ENCODE measurements at places on chromosomes 2 and 18.

- DNase-seq = no peak
These were observed 151.7 kb upstream of the ZNF521 start for GRCh38 chr18:25503567-25504081.

DNA sequence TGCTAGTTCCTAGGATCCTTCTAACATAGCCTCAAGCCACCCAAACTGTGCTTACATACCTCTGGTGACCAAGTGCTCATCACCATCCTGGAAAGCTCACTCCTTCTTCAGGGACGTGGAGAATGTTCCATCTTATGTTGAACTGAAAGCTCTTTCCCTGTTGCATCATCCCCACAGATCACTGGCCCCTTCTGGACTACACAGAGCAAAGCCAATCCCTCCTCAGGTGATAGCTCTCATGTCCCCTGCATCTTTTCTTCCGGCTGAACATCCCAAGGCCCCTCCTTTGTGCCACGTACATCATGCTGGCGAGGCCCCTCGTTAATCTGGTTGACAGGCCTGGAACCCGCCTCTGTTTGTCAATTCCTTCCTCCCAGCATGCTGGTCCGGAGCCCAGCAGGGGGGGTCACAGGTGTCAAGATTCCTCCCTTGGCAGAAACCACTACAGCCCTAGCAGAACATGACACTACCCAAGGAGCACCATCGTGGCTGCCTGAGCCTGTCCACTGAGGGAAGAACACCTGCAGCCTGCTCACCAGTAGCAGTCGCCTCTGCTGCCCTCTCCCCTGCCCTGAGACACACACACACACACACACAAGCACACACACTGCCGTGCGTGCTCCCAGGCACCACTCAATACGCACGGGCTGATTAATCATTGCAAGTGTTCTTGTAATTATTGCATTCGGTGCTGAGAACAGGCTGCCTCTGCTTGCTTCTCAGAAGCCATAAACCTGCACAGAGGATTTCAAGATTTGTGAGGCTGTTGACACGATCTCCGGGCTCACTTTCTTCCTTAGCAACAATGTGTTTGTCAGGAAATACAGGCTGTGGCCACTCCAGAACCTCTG, 6.3 kb upstream of the KCNK3 start:
- no peak for DNase-seq

DNA sequence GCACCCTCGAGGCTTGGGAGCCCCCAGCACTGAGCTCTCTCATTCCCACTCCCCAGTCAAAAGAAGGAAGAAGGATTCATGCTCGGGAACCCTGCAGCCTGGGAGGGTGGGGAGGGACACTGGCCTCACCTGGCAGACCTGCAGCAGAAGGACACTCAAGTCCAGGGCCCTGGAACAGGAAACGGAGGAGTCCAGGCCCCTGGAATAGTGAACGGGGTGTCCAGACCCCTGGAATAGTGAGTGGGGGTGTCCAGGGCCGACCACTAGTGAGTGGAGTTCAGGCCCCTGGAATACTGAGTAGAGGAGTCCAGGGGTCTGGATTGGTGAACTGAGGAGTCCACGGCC, 292.5 kb downstream of the NDUFA10 start:
- DNase-seq = no peak

DNA sequence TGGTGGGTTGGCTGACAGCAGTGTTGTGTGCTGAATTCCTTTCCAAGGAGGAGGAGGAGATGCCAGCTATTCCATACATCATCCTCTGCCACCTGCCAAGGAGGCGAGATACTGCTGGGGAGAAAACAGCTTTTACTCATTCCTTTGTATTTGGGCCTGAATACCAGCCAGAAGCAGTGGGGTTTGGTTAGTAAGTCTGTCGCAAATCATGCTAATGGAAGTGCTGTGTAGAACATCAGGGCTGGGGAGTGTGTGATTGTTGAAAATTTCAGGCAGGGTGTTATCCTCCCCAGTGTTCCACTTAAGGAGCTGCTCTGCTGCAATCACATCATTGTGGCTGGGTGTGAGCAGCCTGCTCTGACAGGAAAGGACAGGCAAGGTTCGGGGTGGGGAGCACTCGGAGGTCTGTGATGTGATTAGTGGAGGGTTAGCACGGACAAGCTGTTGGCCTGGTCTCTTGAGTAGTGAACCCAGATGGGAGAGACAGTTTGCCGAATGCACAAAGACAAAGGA, 128.2 kb upstream of the DLX2 start:
- DNase-seq = no peak

- DNase-seq = no peak
These were observed 121.0 kb downstream of the RAPGEF4 start for GRCh38 chr2:172856606-172857005.

GRCh38 chr2:170533156-170533555, 182.0 kb upstream of the SP5 start:
- no peak for DNase-seq

GRCh38 chr18:4134700-4135099, 320.4 kb downstream of the DLGAP1 start:
- no peak for DNase-seq
